ENCODE measurements at places on chromosomes 5 and 9. TPM values are rescaled to one million over a fixed set of nuclear protein-coding genes. Genes with fewer than 3 reads are reported as not detected.

GRCh38 chr5:173643964-173644363 lies 27.5 kb upstream of the BOD1 start:
- DNase-seq: no peak

- no peak for DNase-seq
Observed at GRCh38 chr5:110580625-110581024, 145.8 kb downstream of the TMEM232 start.

PPP3R2 gene
- total RNA-seq: not detected

GRCh38 chr5:131328536-131329285 lies 64.9 kb downstream of the CDC42SE2 start:
- no peak for DNase-seq

SHOC1 gene
- not detected for total RNA-seq
